ENCODE measurements at places on chromosomes 3 and 15.

GRCh38 chr3:132723024-132723950 is 1.1 kb upstream of the NPHP3 start:
- no peak for DNase-seq

GRCh38 chr3:178665747-178666146 is 129.5 kb downstream of the KCNMB2 start:
- DNase-seq = no peak

DNA sequence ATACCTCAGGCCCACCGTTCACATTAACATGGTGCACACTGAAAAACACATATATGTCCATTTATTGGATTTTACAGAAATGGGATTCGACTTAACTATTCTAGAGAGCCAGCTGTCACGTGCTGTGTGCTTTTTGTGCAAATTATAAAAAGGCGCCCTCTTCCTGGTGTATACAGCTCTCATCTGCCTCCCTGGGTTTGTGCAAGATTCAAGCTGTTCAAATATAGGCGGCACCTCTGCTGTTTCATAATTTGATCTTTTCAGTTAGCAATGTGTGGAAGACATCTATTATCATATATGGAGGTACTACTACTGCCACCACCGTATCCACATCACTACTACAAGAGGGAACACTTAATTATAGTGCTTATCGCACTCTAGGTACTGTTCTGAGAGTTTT is 187.6 kb downstream of the EBLN2 start:
- DNase-seq = no peak

DNA sequence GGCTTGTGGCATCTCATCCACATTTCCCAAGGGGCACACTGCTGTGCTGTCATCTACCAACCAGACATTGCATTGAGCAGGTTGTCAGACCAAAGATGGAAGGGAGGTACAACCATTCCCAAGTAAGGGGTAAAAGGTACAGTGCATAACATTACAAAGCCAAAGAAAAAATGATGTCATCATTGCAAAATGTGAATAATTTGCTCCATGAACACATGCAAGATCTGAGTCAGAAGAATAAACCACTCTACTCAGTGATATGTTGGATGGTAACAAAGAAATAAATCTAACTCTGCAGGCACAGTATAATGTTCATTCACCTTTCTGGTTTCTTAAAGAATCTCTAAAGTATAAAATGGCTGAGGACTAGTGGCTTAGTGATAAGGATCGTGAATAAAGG is 202.7 kb downstream of the MAGI1 start:
- DNase-seq = no peak

GRCh38 chr3:123952844-123953520 is 8.0 kb downstream of the CCDC14 start:
- DNase-seq = no peak

GRCh38 chr15:87939848-87940457 is 316.6 kb downstream of the NTRK3 start:
- DNase-seq = no peak

DNA sequence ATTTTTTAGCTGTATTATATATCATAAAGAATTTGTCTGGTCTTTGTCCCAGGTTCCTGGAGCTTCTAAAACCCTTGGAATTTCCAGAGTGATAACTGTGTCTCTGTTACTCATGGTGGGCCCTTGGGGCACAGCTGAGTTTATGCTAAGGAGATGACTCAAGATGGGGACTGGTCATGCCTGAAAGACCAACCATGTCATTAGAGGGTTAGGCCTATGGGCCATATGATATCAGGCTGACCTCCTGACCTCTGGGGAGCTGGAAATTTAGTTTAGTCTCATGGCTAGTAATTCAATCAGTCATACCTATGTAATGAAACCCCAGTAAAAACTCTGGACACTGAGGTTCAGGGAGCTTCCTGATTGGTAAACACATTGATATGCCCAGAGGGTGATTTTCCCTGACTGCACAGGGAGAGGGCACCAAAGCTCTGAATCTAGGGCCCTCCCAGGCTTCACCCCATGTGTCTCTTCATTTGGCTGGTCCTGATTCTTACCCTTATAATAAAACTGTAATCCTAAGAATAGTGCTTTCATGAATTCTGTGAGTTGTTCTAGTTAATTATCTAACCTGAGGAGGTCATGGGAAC is 69.6 kb downstream of the EEFSEC start:
- no peak for DNase-seq

GRCh38 chr15:32104061-32104995 is 74.0 kb downstream of the CHRNA7 start:
- DNase-seq = no peak

DNA sequence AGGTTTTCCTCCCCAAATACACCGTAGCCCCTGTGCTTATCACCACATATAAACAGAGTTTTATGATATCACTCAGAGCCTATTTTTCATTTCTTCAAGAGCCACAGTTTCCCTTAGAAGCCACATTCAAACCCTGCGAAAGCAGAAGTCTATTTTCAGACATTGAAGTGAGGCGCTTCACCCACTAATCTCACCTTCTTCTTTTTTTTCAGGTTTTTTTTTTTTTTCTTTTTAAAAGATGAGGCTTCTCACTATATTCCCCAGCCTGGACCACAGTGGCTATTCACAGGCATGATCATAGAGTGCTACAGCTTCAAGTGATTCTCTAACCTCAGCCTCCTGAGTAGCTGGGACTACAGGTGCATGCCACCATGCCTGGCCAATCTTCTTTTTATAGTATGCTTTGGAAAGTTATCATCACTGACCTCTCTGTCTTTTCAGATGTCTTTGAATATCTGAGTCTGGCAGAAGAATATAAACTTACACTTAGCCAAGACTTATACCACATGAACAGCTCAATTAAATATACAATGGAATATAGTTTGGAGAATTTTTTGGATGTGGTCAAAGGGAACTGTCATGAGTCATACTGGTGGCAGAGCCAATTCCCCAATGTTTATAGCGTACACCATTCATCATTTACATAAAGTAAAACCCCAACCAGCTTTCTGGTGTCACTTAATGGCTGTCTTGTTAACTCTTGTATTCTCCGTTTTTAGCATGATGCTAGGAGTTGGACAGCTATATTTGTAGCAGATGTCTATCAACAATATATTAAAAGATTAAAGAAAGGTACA is 59.7 kb upstream of the CCDC50 start:
- DNase-seq = no peak

GRCh38 chr3:97687734-97688133 is 76.8 kb upstream of the ARL6 start:
- DNase-seq = no peak

GRCh38 chr3:100155128-100155527 is 40.8 kb upstream of the FILIP1L start:
- DNase-seq = no peak

GRCh38 chr15:51104512-51104911 is 9.8 kb upstream of the TNFAIP8L3 start:
- no peak for DNase-seq

DNA sequence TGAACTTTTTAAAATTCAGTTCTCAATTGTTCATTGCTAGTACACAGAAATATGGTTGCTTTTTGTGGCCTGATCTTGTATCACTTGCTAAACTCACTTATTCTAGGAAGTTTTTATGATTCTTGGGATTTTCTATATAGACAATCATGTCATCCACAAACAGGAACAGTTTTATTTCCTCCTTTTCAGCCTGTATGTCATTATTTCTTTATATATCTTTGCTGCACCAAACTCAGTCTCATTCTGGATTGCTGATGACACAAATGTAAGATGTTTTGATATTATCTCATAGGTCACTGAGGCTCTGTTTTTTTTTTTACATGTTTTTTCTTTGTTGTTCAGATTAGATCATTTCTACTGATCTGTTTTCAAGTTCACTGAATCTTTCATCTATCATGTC is 71.7 kb downstream of the TTBK2 start:
- DNase-seq = no peak

- no peak for DNase-seq
These were observed 364.1 kb upstream of the CBLB start for GRCh38 chr3:106232956-106233355.

- DNase-seq = no peak
These were observed 11.7 kb downstream of the ATP2C1 start for GRCh38 chr3:130905551-130905950.

DNA sequence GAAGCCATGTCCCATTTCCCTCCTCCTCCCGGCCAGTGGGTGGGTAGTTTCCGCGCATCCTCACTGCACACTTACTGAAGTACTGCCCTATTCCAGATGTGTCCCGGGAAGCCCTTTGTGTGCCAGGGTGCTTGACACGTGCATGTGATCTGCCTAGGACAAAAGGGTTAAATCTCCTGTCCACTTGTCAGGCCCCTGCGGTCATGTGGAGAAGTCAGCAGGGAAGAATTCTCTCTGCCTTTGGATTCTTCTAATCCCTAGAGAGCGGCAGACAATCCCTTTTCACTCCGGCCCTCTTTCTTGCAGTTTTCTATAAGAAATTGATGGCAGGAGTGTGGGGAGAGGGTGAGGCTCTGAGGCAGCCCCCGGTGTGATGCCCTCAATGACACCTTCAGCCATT is 19.8 kb downstream of the ST8SIA2 start:
- DNase-seq = no peak

DNA sequence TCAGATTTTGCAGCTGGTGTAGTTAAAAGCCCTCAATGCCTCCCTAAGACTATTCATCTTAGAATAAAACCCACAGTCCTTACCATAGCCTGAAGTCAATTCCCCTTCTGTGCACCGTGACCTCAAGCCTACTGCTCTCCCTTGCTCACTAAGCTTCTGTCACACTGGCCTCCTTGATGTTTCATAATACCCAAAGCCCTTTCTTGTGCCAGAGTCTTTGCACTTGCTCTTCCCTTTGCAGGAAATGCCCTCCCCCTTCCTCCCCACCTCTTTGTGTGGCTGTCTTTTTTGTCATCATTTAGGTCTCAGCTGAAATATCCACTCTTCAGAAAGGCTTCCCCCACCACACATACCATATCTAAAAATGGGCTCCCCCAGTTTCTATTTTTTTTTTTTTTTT is 4.2 kb upstream of the PLEKHO2 start:
- DNase-seq = no peak

DNA sequence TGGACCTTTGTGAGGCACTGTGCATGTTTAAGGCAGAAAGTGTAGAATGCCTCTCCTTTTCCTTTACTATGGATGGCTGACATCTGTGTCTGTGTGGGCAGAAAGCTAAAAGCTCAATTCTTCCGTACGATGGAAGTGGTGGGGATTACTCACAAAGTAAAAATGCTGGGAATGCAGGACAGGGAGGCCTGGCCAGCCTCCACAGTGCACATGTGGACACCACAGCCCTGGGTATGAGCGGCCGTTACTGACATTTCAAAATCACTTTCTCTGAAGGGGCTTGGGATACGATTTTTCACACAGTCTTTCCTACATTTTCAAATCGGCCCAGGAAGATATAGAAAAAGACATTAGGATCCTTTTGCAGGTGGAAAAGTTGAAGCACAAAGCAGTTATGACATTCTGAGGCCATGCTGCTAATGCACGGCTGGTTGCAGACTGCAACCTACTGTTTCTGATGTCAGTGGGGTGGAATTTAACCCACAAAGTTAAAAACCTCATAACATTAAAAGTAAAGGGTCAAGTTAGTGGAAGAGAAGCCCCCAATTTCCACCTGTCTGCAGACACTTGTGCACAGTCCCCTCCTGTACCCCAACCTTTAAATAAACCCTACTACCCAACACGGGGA is 27.9 kb downstream of the EHD4 start:
- DNase-seq = no peak

DNA sequence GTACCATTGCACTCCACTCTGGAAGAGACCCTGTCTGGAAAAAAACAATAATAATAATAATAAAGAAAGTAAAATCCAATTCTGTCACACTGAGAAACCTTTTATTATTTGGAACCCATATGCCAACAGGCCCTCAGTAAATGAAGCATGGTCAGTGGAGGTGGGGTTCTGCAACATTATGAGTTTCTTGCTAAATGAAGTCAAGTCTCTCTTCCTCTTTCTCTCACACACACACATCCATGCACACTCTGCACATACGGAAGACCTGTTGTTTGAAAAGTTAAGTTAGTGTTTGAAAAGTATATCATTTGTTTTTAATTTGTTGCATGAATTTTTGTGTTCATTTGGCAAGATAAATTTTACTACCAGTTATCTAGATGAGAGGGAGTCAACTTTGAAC is 27.8 kb downstream of the GAP43 start:
- DNase-seq = no peak

Data from anterior cingulate cortex (tissue), 58 donors.